ENCODE measurements at places on chromosomes 3 and 15.

- DNase-seq, result no peak
Observed at GRCh38 chr3:56867671-56868070, 65.9 kb upstream of the ARHGEF3 start.

DNA sequence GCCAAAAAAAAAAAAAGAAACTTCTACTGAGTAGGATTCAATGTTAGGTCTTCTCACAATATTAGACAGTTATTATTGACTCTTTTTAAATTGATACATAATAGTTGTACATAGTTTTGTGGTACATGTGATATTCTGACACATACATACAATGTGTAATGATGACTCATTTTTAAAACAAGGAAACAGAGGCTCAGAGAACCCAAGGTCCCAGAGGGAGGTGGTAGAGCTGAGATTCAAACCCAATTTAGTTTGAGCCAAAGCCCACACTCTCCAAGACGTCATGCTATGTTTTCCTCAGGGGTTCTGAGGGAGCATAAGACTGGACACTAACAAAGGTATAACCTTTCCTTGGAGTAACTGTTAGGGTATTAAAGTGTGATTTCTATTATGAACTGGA is 40.6 kb downstream of the MYO5C start:
- DNase-seq, result no peak

DNA sequence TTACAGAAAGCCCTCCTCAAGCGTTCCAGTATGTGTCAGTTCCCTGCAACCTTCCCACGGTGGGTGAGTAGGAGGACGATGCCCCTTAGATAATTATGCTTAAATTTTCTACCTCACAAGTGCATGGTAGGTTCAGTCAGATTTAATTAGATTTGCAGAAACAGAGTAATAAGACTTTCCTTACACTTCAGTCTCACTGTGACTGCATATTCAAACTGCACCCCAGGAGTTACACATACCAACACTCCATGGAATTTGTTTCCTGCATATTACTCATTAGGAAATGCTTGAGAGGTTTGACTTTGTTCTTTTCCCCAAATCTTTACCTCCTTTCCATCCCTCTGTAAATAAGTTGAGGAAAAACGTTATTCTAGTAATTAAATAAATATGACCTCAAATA is 108.8 kb downstream of the ARRDC4 start:
- DNase-seq, result no peak

GRCh38 chr3:66812136-66812535 is 186.0 kb upstream of the KBTBD8 start:
- no peak for DNase-seq

DNA sequence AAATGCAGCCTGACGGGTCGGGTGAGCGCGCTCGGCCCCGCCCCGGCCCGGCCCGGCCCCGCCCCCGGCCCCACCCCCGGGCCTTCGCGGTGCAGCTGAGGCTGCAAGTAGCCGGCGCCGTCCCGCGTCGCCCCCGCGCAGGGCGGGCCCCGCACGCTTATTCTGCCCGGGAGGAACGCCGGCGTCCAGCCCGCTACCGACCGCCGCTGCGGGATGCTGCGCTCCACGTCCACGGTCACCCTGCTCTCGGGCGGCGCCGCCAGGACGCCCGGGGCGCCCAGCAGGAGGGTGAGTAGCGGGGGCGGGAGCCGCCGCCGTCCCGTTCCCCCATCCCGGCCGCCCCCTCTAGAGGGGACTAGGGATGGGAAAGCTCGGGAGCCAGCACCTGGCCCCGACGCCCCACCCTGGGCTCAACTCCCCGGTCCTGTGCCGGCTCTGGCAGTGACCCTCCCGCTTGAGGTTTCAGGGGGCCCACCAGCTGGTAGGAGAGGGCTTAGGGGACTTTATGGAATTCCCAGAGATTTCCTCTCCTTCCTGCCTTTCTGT is at the start of gene MYZAP:
Gene MYZAP, plus strand, starts transcription at position 83 of the 546 bp plus-strand sequence. Its CDS starts 131 bp downstream, at position 214.
- peak; percentile 87 for DNase-seq

- DNase-seq, result peak; percentile 57
Observed at GRCh38 chr3:50971487-50971924, 296.8 kb downstream of the DOCK3 start.

- no peak for DNase-seq
Observed at GRCh38 chr3:195873971-195874370, 34.4 kb downstream of the TNK2 start.

- DNase-seq, result no peak
Observed at GRCh38 chr3:129820587-129820986, 72.9 kb downstream of the TMCC1 start.

DNA sequence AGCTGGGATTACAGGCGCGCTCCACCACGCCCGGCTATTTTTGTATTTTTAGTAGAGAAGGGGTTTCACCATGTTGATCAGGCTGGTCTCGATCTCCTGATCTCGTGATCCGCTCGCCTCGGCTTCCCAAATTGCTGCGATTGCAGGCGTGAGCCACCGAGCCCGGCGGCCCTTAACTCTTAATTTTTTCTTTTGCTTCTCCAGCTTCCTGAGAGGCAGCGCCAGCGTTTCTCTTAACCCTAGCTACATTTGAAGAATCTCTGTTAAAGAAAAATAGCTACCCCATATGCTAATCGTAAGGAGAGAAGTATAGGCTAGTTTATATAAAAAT is 465 bp upstream of the GK5 start:
- DNase-seq, result no peak

DNA sequence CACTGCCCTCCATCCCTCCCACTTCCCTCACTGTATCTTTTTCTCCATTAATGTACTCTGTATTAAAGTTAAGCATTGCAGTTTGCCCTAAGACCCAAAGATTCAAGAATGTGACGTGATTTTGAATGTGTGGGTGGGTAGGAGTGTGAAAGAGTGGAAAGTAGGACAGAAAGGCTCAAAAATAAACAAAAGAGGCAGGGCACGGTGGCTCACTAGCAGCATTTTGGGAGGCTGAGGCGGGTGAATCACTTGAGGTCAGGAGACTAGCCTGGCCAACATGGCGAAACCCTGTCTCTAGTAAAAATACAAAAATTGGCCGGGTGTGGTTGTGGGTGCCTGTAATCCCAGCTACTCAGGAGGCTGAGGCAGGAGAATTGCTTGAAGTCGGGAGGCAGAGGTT is 18.4 kb downstream of the TFRC start:
- DNase-seq, result no peak

DNA sequence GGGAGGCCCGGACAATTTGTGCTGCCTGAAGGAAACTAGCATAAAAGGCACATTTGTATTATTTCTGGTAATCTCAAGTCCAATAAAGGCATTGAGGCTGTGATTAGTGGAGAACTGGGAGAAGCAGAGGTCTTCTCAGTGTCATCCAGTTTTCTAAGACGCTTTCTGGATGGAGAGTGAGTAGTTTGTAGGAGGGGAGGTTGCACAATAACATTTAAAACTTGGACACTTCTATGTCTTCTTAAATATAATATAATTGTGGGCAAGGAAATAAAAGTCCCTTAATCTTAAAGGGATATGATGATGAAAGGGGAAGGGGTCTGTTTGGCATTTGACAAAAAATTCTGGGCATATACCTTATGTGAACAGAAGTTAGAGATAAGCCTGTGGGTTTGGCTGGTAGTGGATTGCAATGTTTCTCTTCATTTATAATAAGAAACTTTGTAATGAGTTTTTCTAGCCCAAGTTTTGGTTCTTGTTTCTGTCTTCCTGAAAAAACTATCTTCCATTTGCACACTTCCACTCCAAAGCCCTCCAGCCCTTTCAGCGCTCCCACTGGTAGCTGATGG is 291.6 kb upstream of the TGFBR2 start:
- peak; percentile 12 for DNase-seq

DNA sequence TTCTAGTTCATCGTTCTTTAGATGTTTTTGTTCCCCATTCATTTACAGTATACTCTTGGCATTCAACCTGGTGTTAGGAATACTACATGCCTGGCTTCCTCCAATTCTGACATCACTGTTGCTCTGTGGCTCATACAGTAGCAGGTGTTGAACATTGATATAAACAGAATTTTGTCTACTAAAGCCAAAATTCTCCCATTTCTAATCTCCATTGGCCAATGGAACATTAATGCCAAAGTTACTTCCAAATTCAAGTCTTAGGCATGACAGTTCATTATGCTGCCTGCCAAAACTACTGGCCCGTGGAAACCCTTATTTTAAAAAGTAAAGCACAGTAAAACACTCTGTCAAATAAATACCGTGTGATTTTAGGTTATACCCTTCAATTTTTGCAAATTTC is 368.0 kb downstream of the NAALADL2 start:
- DNase-seq, result no peak

DNA sequence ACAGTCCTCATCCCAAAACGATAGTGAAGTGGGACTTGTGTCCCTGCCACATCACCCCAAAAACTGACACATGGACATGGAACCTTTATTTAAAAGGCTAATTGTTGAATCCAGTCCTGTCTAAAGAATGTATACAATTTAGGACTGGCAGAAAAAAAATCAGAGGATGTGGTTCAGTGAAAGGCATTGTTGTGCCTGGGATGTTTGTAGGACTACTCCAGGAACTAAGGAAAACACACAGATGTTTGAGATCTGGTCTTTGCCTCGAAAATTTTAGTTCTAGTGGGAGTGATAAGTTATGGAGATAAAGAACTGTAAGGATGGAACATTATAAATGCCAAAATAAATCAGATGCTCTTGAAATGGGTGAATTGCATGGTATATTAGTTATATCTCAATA is 27.2 kb downstream of the VGLL4 start:
- DNase-seq, result no peak

DNA sequence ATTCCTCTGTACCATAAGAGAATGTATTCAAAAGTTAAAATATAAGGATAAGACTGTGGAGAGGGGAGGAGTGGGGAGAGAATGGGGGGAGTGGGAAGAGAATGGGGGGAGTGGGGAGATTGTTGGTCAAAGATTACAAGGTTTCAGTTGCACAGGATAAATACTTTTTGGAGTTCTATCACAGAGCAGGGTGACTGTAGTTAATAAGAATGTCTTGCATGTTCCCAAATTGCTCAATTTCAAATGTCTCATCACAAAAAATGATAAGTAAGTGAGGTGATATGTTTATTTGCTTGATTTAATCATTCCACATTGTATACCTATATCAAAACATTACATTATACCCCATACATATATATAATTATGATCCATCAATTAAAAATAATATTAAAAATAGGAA is 23.0 kb upstream of the MEF2A start:
- no peak for DNase-seq

DNA sequence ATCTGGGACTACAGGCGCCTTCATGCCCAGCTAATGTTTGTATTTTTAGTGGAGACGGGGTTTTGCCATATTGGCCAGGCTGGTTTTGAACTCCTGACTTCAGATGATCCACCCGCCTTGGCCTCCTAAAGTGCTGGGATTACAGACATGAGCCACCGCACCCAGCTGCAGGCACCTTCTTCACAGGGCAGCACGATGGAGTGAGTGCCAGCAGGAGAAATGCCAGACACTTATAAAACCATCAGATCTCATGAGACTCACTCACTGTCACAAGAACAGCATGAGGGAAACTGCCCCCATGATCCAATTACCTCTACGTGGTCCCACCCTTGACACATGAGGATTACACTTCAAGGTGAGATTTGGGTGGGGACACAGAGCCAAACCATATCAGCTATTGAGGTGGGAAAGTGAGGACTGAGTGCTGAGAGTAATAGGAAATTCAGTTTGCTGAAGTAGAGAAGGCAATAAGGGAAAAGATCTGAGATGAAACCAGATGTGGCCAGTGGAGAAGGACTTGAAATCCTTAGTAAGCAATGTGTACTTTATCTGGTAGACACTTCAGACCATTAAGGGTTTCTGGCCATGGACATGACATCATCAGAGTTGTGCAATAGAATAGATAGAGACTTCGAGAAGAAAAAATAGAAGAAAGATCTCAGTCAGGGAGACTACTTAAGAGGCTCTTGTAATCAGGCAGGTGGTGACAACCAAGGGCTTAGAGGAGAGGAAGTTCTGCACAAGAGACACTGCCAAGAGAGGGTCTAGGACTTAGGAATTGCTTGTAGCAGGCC is 18.1 kb upstream of the ATP13A5 start:
- no peak for DNase-seq

DNA sequence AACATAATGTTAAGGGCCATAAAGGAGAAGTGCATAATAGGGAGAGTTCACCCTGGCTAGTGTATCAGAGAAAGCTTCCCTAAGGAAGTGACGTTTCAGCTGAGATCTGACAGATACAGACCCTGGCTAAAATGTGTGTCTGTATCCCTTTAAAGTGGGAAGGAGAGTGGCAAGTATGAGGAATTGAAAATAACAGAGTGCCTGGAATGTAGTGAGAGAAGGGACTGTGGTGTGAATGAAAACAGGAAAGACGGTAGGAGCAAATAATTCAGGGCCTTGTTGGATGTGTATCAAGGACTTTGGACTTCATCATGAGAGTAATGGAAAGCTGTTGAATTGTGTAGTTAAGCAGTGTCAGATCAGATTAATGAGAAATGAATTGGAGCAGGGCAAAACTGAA is 30.5 kb downstream of the NEO1 start:
- no peak for DNase-seq

GRCh38 chr15:83762367-83762766 is 108.4 kb downstream of the ADAMTSL3 start:
- DNase-seq, result no peak

- DNase-seq, result peak; percentile 44
Observed at GRCh38 chr15:60520825-60521368, 42.0 kb upstream of the ICE2 start.

DNA sequence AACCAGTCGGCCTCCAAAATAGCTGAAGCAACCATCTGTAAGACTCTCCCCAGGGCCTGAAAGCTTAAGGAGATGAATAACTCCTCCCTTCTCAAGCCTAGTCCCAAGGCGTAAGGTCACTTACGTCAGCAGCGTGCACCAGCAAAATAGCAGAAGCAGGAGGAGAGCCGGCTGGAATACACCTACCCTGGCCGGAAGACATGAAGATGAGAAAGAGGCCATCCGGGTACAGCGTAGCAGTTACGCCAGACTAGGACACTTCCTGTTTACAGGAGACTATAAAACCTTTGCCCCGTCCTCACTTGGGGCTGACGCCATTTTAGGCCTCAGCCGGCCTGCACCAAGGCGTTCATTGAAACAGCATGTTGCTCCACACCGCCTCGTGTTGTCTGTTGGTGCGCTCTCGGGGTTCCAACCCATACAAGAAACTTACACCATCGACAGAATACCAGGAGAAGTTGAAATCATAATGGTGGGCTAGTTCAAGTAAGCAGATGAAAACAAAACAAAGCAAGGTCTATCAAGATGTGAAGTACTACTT is 2.5 kb downstream of the CFAP92 start:
- no peak for DNase-seq

- DNase-seq, result peak; percentile 28
Observed at GRCh38 chr3:138197058-138197457, 10.0 kb downstream of the ARMC8 start.

DNA sequence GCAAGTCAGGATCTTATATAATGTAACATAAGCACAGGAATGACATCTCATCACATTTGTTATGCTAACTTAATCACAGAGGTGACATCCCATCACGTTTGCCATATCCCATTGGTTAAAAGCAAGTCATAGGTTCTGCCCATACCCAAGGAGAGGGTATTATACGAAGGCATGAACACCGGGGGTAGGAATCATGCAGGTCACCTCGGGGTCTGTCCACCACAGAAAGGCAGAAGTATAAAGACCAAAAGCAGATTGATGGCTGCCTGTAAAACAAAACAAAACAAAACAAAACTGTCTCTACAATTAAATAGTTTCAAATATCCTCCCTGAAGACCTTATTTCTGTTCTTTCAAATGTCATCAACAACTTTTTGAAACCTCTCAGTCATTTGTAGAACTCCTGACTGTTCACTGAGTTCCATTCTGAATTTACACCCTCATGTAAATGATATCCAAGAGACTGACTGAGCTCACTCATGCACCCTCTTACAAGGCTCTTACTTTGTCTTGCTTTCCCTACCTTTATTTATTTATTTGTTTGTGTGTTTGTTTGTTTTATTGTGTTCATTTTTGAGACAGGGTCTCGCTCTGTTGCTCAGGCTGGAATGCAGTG is 22.7 kb upstream of the ZNF639 start:
- no peak for DNase-seq

Measured in GM03348 (cell line).